Suprapubic skin (tissue), 4 donors: ENCODE measurements at places on chromosomes 6 and 20.

DNA sequence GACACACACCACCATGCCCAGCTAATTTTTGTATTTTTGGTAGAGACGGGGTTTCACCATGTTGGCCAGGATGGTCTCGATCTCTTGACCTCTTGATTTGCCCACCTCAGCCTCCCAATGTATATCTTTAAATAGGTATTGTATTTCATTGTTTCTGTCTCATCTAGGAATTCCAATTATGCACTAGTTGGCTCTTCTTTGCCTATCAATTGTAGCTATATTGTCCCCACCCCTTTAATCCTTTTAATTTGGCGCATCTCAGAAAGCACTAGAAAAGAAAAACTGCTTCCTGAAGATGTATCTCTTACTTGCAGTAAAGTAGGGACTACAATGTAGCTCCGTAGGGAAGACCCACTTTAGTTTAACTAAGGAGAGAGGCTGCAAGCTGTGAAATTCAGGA lies 10.5 kb upstream of the MAVS start:
- peaks cover 2% of the 10 kb centered on the region for H3K36me3 ChIP-seq
- H3K4me1 ChIP-seq: no peaks in the 10 kb centered on the region
- no peak for DNase-seq

DNA sequence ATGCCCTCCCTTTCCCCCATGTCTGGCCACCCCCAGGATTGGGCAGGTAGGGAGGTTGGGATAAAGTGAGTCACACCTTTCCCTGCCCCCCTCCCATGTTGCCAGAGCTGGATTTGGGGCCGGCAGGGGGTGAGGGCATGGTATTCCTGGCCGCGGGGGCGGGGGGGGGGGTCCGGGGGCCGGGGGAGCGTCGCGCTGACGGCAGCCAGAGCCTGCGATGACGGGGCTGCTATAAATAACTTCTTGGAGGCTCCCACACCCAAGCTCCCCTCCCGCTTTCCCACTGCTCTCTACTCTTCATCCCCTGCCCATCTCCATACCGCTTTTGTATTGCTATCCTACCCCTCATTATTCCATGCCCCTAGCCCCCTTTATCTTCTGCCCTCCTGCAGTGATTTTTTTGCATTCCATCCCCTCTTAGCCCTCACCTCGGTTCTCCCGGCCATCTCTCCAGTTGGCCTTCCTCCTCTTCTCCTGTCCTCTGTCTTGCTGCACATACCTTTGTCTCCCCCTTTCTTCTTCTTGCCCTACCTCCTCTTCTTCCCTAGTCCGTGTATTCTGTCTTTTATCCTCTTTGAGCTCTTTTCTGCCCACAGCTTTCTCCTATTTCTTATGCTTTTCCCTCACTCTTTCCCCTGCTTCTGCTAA lies 13.8 kb downstream of the SYNGAP1 start:
- peaks cover 30% of the 10 kb centered on the region for H3K4me1 ChIP-seq
- H3K4me3 ChIP-seq: no peak overlapping the region
- no peaks in the 10 kb centered on the region for H3K27me3 ChIP-seq
- no peak for DNase-seq

- no peaks in the 10 kb centered on the region for H3K27me3 ChIP-seq
- no peak overlapping the region for H3K27ac ChIP-seq
- no peak overlapping the region for H3K4me3 ChIP-seq
- H3K4me1 ChIP-seq: no peaks in the 10 kb centered on the region
These were observed 433.6 kb downstream of the RNF144B start for GRCh38 chr6:18820725-18821124.

- no peak overlapping the region for H3K4me3 ChIP-seq
- no peaks in the 10 kb centered on the region for H3K27me3 ChIP-seq
- H3K36me3 ChIP-seq: peaks cover 10% of the 10 kb centered on the region
- no peak overlapping the region for H3K27ac ChIP-seq
- H3K4me1 ChIP-seq: peaks cover 26% of the 10 kb centered on the region
- no peak for DNase-seq
These were observed 44.1 kb downstream of the RALY start for GRCh38 chr20:34037767-34038166.

GRCh38 chr6:16163535-16164300 lies 34.8 kb downstream of the MYLIP start:
- H3K4me3 ChIP-seq: no peak overlapping the region
- DNase-seq: no peak
- peaks cover 2% of the 10 kb centered on the region for H3K4me1 ChIP-seq

DNA sequence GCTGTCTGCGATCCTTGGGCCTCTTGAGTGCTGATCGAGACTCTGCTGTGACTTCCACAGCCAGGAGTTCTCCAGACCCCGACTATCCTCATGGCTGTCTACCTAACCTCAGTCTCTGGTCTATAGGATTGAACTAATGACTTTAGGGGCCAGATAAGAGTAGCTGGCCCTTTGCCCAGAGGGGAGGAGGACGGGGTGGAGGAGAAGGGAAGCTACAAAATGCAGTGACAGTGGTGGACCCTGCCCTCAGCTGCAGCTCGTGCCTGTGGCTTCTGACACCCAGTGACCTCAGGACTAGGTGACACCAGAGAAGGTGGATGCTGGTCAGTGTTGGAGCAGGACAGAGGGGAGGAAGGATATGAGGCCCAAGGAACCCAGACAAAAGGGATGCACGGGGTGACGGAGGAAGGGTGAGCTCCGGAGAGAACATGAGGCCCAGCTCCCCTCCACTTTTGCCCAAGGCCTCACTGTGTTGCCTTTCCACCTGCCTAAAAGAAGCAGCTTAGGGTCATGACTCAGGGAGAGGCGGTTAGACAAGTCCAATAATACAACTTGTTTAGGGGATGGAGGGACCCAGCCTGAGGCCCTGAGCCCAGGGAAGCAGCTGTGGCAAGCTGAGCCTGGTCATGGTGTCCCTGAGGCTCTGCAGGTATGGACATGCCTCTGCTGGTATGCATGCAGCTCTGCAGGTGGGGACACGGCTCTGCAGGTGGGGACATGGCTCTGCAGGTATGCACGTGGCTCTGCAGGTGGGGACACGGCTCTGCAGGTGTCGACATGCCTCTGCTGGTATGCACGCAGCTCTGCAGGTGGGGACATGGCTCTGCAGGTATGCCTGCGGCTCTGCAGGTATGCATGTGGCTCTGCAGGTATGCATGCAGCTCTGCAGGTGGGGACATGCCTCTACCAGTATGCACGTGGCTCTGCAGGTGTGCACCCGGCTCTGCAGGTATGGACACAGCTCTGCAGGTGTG lies 67.7 kb downstream of the SYNJ2 start:
- H3K4me1 ChIP-seq: peaks cover 9% of the 10 kb centered on the region
- no peak overlapping the region for H3K4me3 ChIP-seq
- H3K27me3 ChIP-seq: no peaks in the 10 kb centered on the region
- DNase-seq: peak; percentile 46
- no peaks in the 10 kb centered on the region for H3K36me3 ChIP-seq

- no peaks in the 10 kb centered on the region for H3K27me3 ChIP-seq
- no peaks in the 10 kb centered on the region for H3K36me3 ChIP-seq
- no peak for DNase-seq
- no peaks in the 10 kb centered on the region for H3K4me1 ChIP-seq
These were observed 311.9 kb upstream of the PRDM1 start for GRCh38 chr6:105774247-105774646.
